Stimulated activated CD4-positive, alpha-beta T cell treated with anti-CD3 and anti-CD28 coated beads, Interleukin-15, amount 100 ng/mL, for 24 hours (primary cell): ENCODE measurements at places on chromosomes 2 and 18.

GRCh38 chr2:117723888-117724434 lies 90.5 kb upstream of the DDX18 start:
- no peak for DNase-seq

DNA sequence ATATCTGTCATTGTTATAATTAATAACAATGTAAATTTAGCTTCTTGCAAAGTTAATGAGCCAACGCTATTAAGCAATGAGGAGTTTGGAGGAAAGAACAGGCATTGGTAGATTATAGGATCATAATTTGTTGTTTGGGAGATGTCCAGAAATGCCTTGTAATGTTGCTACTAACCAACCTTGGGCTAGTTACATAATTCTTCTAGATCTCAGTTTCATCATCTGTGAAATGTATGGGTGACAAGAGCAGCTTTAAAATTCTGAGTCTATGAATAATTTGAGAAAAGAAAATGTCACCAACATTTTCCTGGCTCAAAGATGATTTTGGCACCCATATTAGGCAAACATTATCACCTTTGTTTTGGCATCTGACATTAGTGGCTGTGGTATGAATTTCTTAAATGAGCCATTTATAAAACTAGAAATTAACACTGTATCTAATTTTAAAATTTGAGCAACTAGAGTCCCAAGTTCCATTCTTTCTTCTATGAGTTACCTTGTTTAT lies 2.9 kb downstream of the TMEM178A start:
- DNase-seq = no peak

DNA sequence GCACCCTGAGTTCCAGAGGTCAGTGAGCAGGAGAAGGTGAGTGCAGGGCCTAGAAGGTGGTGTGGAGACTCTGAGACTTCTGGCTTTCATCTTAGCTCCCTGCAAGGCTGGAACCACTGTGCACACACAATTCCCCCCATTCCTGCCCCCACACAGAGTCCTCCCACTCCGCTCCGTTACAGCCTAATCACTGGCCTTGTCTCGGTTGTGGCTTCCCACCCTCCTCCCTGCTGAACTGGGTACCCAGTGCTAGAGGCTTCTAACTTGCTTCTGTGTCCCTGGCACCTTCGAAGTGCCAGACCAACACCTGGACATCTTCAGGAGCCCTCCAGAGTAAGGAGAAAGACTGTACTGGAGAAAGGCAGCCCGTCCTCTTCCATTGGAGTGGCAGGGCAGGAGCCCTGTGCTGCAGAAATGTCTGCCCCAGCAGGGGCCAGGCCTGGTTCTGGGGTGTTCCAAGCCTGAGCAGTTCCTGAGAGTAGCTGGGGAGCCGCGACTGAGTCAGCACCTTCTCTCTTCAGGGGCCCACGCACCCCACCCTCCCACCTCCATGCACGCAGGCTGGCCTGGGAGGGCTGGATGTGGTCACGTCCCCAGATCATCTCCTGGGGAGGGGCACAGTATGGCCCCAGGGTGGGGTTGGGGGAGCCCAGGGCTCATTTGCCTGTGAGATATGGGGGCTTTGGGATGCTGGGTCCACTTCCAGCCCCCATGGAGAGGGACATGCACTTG lies 23.4 kb downstream of the CROCC2 start:
- DNase-seq = no peak

GRCh38 chr2:162824304-162824703 lies 14.3 kb downstream of the KCNH7 start:
- no peak for DNase-seq

DNA sequence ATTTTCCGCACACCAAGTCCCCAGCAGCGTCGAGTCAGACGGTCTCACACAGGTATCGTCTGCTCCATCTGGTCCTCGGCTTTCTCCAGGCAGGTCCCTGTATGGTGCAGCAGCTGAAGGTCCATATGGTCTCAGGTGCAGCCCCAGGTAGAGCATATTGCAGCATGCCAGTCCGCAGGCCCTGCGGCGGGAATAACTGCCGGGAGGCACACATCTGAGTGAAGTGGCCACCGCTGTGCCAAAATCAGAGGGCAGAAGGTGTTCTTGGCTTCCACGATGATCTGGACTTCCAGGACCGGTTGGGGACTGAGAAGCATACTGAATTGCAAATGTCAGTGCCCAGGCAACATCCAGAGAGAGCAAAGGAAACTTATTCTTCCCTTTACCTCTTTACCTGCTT lies 320.3 kb downstream of the RNF144A start:
- no peak for DNase-seq

- DNase-seq = no peak
Observed at GRCh38 chr2:96695602-96696001, 44.3 kb downstream of the LMAN2L start.

GRCh38 chr2:68741805-68742306 lies 7.2 kb downstream of the ARHGAP25 start:
- DNase-seq = no peak

DNA sequence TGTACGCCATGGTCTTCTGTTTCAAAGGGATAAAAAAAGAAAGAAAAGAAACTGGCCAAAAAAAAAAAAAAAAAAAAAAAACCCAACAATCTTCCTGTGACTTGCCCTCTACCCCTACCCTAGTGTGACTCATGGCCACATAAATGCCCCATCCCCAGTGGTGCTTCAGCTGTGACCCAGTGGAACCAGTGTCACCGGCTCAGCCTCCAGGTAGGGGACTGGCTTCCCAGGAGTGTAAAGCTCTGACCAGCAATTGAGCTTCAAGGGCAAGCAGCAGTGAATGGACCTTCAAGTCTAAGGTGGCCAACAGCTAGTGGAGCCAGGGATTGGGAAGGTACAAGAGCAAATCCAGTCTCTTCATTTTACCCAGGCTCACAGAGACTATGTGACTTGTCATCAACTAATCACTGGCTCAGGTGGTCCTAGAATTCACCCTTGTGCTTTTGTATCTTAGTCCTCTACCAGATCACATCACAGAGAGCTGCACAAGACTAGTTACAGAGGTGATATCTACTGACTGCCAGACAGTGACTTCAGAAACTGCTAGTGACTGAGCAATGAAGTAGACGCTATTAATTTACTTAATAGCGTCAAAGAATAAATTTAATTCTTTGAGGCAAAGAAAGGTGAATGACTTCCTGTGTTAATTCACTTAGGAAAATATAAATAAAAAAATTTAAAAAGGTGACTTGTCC lies 1.3 kb upstream of the TGFBRAP1 start:
- DNase-seq = peak; percentile 42

- no peak for DNase-seq
Observed at GRCh38 chr2:10071595-10071994, 8.6 kb downstream of the CYS1 start.

- DNase-seq = no peak
Observed at GRCh38 chr2:190961918-190962487, 52.0 kb downstream of the STAT1 start.

- no peak for DNase-seq
Observed at GRCh38 chr2:111226876-111227700, 106.4 kb downstream of the BCL2L11 start.

DNA sequence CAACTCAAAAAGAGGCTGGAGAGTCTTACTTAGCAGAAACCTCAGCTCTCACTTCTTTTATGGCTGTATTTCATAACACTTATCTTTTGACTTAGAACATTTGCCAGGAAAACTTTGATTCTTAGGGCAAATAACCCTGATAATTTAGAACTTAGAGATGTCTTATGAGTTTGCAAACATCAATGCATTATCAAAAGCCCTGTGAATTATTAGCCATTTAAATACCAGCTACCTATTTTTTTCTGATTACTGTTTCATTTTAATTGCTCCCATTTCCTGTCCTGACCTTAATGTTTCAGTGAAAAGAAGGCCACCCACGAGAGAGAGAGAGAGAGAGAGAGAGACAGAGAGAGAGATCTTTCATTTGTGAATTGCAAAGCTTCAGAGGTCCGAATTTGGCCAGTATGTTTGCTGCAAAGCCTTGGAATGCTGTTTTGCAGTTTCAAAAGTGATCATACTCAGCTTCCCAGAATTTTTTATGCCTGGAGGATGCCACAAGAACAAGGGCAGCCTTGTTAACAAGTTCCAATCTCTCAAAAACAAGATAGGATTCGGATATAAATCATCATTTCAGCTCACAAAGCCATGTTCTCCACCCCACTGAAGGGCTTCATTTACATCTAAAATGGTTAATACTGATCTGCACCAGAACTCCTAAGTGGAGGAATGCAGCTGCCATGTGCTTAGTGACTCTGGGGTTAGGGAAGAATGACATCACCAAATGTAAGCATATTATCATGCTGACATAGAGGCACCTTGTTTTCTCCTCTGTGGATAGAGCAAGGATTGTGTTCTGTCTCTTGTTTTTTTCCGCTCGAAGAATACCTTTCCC lies 478.2 kb downstream of the ARHGAP15 start:
- DNase-seq = no peak

- DNase-seq = no peak
Observed at GRCh38 chr2:203759690-203760365, 53.4 kb downstream of the CD28 start.

DNA sequence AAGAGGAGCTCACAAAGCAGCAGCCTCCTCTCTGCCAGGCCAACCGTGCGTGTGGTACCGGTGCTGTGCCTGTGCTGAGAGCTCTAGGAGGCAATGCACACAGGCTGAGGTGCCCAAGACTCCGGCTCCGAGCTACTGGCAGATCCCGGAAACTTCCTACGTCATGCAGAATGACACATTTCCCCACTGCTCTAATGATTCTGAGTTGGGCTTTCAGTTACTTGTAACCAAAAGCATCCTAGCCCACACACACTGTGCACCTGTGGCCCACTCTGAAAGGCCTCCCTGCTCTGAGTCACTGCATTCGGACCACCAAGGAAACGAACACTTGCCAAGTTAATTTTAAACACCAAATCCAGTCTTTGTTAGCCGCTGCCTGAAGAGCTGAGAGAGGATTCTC lies 9.3 kb upstream of the RNU4ATAC start:
- no peak for DNase-seq

- no peak for DNase-seq
Observed at GRCh38 chr2:160331258-160332025, 131.4 kb upstream of the ITGB6 start.

GRCh38 chr18:40431071-40431985 lies 1523.7 kb upstream of the PIK3C3 start:
- no peak for DNase-seq

DNA sequence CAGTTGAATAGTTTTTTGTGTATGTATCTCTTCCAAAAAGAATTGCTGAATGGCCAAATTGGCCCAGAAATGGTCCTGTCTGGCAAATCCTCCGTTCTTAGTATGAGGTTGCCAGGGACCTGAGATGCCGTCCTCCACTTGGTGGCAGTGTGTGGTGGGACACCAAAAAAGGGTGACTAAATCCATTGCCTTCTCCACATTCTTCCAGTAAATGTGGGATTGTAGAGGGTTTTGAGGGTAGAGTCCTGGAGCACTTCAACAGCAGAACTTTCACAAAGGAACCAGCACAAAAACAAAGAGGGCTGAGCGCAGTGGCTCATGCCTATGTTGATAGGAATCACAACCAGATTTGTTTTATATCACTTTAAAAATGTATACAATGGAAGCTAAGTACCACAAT lies 199.9 kb downstream of the BCL2 start:
- DNase-seq = peak; percentile 34

DNA sequence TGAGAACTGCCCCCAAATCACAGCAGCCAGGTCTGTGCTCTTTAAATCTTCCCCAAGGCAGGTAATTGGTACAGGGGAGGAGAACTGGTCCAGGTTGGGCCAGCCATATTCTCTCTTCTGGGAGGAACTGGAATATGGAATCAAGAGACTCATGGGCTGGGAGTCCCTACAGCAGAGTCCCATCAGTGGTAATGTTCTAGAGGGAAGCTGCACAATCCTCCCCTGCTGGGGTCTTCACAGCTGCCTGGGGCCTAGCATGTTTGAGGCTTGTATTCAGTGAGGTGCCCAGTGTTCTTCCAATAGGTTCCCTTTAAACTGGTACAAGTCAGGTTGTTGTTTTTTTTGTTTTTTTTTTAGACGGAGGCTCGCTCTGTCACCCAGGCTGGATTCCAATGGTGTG lies 21.1 kb upstream of the EGR4 start:
- DNase-seq = no peak

GRCh38 chr2:205218056-205218455 lies 464.2 kb upstream of the NRP2 start:
- DNase-seq = no peak

GRCh38 chr2:133975135-133975534 lies 278.7 kb upstream of the MGAT5 start:
- no peak for DNase-seq
